Airway epithelial cell (primary cell): ENCODE measurements at places on chromosomes 2 and 18. TPM values are rescaled to one million over a fixed set of nuclear protein-coding genes. Genes with fewer than 3 reads are reported as not detected.

The BCL11A gene
- total RNA-seq, result 9.3 and 10.8 TPM in 2 replicates

The CDH2 gene
- total RNA-seq, result 0.56 and 1.3 TPM in 2 replicates

The CNDP1 gene
- total RNA-seq, result not detected in 2 replicates

The SLC16A14 gene
- total RNA-seq, result 2.4 and 3.7 TPM in 2 replicates

The SNED1 gene
- total RNA-seq, result 0.05 and 0.14 TPM in 2 replicates

The CCL20 gene
- 14.9 and 17.5 TPM in 2 replicates for total RNA-seq
